Suppressor macrophage treated with lipopolysaccharide for 1 hour (primary cell): ENCODE measurements at places on chromosomes 5 and 9.

- no peak for DNase-seq
Observed at GRCh38 chr5:77224672-77225355, 14.3 kb downstream of the PDE8B start.

DNA sequence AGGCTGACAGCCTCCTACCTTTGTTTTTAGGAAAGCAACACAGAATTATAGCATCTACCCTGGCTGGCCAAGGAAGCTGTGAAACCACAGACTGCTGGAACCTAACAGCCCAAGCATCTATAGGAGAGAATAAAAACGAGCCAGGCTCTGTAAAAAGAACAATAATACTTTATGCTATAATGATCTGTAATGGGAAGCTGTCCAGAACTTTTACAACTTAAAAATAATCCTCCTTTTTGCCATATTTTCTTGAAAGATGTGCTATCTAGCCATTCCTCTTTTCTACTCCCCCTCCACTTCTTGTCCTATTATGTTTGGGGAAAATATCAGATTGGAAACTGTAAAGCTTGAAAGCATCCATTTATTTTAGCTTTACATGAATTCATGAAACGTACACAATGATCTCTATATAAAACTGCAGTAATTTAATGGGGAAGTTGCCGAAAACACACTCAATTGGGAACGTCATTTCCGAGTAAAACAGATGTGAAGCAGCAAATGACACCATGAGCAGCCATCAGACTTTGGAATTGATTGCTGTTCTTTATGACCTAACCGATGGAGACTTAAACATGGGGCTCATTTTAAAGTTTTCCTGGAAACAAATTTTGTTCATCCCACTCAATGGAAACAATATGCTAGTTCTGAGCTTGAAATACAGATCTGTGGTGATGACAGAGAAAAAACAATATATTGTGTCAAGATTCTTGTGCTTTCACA, 450.3 kb upstream of the CLINT1 start:
- no peak for DNase-seq

DNA sequence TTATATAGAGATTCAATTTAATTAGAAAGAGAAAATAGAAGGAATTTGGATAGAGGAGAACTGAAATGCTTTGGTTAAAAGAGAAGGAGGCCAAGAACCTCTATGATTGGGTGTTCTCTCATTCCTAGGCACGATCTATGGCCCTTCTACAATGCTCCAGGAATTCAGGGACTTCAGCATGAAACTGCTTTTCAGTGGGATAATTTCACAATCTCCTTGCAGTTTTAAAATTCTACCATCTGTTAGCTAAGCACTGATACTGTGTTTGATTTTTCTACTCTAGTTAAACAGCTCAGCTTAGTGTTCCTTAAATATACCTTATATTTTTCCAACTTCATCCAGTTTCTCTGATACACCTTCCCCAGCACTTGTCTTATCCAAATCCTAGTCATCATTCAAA, 141.9 kb downstream of the SSBP2 start:
- DNase-seq = no peak

DNA sequence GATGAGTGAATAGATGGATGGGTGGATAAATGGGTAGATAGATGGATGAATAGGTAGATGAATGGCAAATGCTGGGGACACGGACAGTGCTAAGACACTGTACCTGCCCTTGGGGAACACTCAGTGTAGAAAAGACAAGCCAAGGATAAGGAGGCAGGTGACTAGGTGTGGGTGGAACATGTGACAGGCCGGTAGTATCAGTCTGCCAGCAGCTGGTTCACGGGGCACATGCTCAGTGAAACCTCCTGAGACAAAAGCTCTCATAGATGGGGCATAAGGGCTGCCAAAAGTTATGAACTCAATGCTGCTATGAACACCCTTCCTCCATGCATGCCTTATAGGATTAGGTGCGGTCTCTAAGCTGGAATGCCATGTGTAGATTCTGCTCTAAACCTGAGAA, 71.0 kb downstream of the C5orf15 start:
- no peak for DNase-seq

GRCh38 chr5:135239453-135240282, 159.4 kb downstream of the MACROH2A1 start:
- no peak for DNase-seq

GRCh38 chr9:97919217-97919813, 3.0 kb downstream of the TRMO start:
- DNase-seq = no peak

- DNase-seq = no peak
Observed at GRCh38 chr5:135149956-135150723, 116.1 kb upstream of the PITX1 start.

DNA sequence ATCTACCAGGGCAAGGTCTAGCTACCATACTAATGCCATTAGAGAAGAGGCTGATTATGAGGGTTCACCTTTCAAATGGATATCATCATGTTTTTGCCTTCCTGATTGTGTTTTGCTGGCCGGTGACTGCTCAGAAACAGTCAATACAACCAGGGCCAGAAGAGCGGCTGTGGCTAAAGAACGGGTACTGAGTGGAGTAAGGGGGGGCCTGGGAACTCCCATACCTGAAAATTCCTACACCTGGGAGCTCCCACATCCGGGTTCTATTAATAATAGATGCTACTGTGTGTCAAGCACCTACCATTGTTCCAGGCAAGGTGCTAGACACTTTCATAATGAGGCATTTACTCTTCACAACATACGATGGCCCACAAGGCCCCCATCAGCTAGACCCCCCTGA, 79.2 kb downstream of the CDK5RAP2 start:
- no peak for DNase-seq

DNA sequence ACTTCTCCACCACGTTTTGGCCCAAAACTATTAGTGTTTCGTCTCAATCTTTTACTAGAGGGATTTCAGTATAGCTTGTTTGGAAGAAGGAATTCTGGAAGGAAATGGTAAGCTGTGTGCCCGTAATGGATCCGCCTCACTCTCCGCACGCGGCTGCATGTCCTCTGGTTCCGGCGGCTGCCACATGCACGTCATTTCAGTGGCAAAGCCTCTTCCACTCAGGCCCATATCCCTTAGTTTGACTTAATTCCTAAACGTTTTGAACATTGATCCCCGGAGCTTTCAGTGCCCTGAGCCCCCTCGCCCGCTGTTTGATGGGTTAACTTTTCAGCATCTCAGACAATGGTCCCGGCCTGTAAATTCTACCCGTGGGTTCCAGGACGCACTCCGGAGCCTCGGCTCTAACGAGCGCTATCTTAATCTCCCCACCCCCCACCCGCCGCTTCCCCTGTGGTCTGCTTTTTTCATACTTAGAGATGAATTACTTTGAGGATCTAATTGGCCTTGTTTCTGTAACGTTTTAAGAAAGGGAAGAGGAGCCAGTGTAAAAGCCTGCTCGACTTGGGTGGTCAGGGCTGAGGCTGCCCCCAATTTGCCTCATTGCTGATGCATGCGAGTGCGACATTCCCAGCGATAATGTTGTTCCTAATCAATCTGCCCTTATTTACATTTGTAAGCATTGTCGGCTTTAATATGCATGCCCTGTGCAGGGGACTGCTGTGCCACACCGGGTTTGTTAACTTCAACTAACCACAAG, 4.6 kb downstream of the PTCH1 start:
- DNase-seq = no peak

- DNase-seq = no peak
Observed at GRCh38 chr5:50808406-50808805, 142.0 kb downstream of the PARP8 start.
